ENCODE measurements at places on chromosomes 7 and 10.

DNA sequence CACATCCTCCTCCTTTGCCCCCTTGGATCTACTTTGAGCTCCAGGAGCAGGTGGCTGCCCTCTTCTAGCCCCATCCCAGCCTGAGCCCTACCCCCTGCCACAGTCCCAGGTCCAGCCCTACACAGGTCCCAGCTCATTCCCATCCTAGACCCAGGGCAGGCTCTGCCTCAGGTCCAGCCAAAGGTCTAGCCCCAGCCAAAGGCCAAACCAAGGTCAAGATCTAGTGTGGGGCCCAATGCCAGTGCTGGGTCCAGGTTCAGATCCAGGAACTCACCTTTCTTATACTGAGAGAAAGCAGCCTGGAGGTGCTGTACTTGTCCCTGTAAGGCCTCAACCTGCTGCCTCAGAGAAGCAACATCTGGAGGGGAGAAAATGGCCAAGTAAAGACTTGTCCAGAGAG lies 8.5 kb downstream of the SFTPD start:
- no peak for DNase-seq

- no peak for DNase-seq
Observed at GRCh38 chr10:15096661-15097010, 519 bp upstream of the RPP38 start.

DNA sequence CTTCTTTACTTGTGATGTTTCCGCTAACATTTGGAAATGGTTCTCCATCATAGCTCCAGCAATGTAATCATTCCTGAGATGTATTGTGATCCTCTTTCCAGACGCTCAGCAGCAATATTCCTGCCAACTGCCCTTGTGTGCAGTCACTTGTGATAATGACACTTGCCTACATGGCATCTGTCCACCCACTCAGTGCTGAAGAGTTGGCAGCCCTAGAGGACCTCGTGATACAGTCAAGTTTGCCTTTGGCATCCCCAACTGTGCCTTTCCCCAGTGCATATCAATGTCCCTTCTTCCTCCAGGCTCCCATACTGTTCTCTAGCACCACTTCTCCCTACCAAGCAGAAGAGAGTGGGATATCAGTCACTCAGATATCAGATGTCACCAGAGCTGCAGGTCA lies 64.9 kb downstream of the MYOF start:
- DNase-seq: no peak

- DNase-seq: no peak
Observed at GRCh38 chr7:124930655-124931597, 1.3 kb upstream of the POT1 start.

DNA sequence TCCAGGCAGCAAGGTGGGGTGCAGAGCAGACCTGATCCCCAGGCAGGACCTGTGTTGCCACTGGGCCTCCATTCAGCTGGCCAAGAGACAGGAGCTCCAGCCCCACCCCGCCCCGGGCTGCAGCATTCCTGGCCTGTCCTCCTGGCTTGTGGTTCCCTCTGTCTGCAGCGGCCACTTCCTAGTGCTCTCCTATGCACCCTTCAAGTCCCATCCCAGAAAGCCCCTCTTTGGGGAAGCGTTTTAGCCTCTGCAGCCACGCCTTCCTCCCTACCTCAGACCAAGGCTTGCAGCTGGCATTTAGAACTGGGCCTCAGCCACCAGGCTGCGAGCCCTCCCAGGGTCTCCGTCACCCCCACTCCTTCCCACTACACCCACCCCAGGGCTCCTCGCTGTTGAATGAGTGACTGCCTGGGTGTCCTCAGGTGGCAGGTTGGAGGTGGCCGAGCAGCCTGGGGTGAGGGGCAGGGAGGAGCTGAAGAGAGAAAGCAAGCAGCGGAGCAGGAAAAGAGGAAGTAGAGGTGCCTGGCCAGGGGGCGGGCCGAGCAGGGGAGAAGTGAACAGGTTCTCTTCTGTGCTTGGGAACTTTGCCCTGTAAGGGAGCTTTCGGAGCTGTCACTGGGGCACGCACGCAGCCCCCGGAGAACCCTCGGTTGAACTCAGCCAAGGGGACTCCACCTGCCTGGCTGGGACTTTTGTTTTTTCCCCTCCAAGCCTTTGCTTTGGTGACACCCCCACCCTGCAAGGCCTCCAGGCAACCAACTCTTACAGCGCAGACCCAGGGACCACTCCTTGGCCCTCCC lies 109.1 kb upstream of the TNRC18 start:
- peak; percentile 97 for DNase-seq
